ENCODE measurements at places on chromosomes 7 and 10.

DNA sequence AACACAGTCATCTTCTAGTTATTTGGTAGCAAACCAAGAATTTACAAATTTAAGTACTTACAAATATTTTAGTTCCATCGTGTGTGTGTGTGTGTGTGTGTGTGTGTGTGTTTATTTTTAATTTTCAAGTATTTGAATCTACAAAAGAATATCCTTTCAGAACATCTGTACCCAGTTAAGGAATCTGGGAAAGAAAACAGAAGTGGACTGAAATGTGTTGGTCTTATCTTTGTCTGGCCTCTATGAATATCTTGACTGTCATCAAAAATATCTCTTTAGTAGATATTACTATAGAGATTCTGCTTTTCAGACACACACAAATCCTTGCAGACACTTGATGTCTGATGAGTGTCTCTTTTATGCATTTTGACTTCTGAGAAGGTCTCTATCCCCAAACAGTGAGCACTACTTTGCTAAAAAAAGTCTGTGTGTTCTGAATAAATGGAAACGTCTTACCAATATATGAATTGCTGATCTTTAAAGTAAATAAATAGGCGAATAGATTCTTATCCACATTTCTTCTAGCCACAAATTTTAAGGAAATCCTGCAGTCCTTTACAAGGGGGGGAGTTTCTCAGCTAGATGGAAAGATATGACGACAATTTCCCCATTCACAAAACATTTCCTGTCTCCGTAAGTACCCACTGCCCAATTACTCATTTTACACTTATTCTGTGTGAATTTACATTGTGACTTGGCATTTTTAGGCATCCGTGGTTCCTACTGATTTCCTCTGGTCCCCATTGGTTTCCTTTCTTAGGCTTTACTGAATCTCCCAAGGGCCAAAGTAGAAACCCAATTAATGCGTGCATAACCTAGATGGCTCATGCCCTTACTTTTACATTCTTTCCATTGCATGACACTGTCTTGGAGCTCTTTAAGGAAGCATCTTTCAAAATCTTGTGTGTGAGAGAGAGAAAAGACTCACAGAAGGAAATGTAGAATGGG lies 36.0 kb downstream of the NRCAM start:
- no peak for DNase-seq

DNA sequence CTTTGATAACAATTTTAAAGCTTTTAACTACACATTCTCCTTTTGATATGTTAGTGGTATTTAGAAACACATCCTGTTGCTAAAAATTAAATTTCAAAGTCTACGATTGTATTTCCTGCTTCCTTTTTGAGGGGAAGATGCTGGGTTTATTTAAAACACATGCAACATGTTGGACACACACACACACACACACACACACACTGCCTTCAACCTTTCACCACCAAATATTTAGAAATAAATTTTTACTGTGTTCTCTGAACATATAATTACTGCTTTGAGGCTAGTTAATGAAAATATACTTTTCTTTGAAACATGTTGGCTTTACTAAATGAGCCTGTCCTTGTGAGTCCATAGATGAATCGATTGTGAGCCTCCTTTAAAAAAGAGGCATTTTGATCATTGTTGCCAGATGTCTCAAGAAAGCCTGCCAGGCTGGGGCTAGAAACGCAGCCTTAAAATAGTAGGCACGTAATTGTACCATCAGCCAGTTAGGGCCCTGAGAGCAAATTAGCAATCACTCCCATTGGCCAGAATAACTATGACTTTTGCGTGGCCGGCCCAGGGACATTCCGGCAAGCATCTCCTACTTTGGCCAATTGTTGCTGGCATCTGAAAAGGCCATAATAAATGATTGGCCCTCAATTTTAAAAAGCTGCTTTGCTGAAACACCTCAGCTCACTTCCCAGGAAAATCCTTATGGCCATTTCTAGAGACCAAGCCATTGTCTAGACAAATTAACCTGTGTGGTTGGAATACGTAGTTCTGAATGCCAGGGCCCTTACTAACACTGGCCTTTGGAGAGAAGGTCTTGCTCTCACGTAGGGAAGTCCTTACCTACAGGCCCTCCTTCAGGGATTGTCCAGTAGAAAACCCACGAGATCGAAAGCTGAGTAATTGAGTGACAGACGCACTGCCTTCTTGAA lies 9.9 kb upstream of the TEX36 start:
- no peak for DNase-seq

GRCh38 chr10:90175161-90175681 lies 473.8 kb downstream of the KIF20B start:
- DNase-seq: no peak

DNA sequence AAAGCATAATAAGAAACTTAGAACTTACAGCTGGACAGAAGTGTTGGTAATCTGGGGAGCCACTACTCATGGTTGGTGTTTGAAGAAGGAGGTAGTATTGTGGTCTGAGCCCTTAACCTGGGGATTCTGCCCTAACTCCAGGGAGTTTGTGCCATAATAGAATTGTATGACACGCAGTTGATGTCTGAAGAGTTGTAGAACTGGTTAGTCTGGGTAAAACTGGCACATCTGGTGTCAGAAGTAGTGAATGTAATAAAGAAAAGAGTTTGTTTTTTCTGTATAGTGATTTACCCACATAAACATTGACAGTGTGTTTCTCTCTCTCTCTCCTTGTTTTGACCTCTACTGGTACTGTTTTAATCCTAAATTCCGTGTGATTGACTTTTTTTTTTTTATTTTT lies 448.1 kb upstream of the SEMA3D start:
- DNase-seq: no peak

GRCh38 chr7:108613949-108614381 lies 44.3 kb downstream of the DNAJB9 start:
- no peak for DNase-seq

DNA sequence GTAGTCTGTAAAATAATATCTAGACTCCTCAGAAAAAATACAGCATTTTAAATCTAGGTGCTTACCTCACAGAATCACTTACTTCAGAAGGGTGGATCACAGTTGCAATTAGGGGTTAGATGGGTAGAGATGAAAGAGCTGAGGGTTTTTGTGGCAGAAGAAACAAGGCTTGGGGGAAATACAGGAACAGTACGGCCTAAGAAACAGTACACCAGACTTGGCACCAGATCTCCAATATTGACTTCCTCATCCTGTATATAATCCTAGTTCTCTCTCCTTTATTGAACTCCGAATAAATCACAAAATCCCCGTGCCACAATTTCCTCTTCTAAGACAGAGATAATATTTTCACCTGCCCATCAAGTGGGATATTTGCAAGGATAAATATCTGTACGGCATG lies 14.3 kb downstream of the CEP41 start:
- no peak for DNase-seq

DNA sequence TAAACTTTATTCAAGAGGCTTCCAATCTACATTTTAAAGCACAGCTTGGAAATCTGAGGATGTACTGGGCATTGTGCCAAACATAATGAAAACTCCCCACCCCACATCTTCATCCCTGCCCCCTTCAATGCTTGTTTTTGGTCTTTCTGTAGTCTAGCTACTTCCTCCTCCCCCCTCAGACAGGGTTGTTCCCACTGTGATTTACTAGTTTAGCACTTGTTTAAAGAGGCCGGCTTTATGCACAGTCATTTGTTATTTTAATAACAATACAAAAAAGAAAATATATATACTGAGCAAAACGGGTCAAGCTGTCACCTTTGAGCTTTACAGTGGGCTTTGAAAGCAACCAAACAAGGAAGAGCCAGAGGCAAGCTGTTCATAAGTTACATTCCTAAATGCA lies 132.6 kb downstream of the CHRM2 start:
- no peak for DNase-seq

GRCh38 chr7:15729746-15730145 lies 43.3 kb upstream of the MEOX2 start:
- no peak for DNase-seq

GRCh38 chr7:113086431-113086888 lies at the start of gene GPR85:
GPR85 (minus strand) TSS chr7:113086827; CDS start chr7:113084721, 2,106 bp downstream.
- DNase-seq: no peak

- DNase-seq: no peak
These were observed 1025.8 kb upstream of the LRRN3 start for GRCh38 chr7:110065121-110065520.

All from GOT3 (cell line).